ENCODE measurements at places on chromosomes 3 and 15.

GRCh38 chr3:60188803-60189202 is 1062.4 kb downstream of the FHIT start:
- no peak for DNase-seq

- DNase-seq: no peak
Measured at GRCh38 chr3:10140996-10141546, 507 bp upstream of the VHL start.

- DNase-seq: no peak
Measured at GRCh38 chr3:42827654-42828053, 18.4 kb downstream of the ACKR2 start.

- DNase-seq: no peak
Measured at GRCh38 chr3:59267021-59267420, 217.2 kb upstream of the CFAP20DC start.

DNA sequence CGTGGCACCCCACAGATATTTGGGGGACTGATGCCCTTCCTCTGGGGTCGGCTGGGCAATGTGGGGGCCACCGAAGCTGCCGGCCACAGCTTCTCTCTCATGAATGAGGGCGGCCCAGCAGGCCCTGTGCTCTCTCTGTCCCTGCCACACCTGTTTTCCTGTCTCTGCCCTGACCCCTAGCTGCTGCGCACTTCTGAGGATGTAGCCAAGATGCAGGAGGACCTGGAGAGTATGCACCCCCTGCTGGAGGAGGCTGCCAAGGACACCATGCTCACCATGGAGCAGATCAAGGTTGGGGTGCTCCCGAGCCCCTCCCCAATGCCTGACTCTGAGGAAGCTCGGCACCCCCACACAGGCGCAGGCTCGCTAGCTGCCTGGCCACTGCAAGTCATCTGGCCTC is 59.7 kb downstream of the SEMA3G start:
- DNase-seq: peak; percentile 23

DNA sequence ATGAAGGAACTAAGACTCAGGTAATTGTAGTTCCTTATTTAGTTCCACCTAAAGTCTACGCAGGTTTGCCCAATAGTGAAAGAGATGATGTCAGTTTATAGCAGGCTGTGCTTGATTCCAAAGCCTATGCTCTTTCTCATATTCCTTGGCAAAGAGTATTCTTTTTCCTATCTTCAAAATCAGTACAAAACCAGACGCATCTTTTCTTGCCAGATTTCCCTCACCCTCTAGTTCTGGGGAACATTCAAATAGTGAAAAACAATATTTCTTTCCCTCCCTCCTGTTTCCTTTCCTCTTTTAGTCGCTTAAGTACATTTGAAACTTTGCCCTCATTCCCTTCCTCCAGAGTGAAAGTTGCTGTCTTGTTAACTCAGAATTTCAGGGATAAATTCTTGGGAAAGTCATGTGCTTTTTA is 134.6 kb upstream of the PDZRN3 start:
- DNase-seq: no peak

DNA sequence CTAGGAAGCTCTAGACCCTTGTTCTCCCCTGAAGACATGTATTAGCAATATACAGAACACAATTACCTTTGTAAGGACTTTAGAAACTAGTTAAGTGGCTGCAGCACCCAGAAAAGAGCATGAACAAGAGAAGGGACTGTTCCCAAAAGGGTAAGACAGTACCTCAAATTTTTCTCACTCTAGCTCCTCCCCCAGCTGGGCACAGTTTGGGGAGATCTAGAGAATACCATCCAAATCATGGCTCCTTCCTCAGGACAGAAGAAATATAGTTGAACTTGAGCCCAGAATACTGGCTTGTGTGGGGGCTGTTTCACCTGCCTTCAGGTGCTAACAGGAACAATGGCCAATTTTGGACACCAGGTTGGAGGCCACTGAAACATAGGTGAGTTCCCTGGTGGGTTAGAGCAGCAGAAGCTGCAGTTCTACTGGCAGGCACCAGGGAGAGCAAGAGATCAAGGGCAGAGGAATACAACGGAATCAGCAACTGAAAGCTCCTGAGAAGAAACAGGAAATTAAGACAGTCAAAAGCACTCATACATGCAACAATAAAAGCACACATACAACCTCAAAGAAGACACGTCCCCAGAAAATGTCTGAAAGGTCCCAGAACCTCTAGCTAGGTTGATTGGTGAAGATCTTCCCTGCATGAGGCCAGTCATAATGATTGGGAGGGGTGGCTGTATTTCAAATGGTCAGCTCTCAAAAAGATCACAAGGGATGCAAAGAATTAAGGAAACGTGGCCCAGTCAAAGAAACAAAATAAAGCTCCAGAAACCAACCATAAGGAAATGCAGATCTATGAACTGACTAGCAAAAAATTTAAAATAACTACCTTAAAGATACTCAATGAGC is 104.9 kb upstream of the ASB14 start:
- DNase-seq: peak; percentile 71

- DNase-seq: no peak
Measured at GRCh38 chr15:50813089-50813488, 47.6 kb upstream of the SPPL2A start.

- no peak for DNase-seq
Measured at GRCh38 chr15:62799037-62799436, 243.5 kb upstream of the TPM1 start.

DNA sequence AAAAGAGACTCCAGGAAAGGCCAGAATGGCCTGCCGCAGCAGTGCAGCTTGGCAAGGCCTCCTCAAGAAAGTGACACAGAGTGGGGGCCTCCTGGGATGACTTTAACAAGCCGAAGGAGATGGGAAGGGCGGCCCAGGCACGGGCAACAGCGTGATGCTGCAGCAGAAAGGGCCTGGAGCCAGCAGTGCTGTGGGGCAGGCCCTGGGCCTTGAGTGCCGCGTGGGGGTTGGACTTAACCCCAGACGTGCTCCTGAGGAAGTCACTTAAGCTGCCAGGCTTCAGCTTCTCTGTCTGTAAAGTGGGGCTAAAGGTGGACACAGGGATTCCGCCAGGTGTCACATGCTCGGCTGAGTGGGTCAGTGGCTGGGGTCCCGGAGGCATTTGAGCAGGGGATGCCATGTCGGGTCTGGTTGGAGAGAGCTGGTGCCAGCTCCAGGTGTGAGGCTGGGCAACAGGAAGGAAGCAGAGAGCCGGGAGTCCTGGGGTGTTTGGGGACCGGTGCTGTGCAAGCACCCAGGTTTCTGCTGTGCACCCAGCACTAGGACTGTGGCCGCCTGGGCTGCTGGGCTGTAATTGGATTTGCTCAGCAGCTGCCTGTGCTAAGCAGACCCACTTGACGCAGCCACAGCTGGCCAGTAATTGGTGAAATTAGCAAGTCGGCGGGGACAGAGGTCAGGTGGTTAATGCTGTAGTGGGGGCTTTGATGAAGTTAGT is 7.8 kb downstream of the DNAJB8 start:
- DNase-seq: no peak

- DNase-seq: no peak
Measured at GRCh38 chr15:42058791-42059190, 35.6 kb downstream of the PLA2G4D start.

GRCh38 chr15:38897551-38897950 is 332.9 kb upstream of the RASGRP1 start:
- no peak for DNase-seq

- DNase-seq: no peak
Measured at GRCh38 chr15:49852756-49853155, 231.9 kb downstream of the DTWD1 start.

DNA sequence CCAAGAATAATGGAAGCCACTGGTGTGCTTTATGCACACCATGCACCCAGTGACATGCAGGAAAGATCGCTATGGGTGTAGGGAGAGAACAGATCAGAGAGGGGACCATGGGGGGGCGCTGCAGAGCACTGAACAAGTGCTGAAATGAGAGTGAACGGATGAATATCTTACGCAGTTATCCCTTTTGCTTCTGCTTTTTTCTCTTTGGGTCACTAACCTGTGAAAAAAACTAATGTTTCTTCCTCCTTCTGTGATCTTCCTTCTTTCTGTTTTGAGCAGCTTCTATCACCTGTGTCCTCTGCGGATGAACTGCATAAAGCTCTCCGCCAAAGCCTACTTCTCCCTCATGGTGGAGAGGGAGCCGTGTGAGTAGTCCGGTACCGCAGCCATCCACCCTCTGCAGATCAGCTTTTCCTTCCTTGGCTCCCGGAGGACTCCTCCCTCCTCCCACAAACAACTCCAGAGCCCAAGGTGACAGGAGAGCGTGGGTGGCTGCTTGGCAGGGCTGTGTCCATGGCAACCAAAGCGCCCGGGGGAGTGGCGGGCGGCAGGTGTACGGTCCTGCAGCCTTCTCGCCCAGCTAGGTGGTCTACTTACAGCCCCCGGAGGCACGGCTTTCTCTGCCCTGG is 106.2 kb downstream of the DGKG start:
- DNase-seq: no peak

GRCh38 chr3:186307594-186308221 is 54.3 kb downstream of the DGKG start:
- no peak for DNase-seq

- peak; percentile 56 for DNase-seq
Measured at GRCh38 chr15:98850961-98851572, 156.5 kb downstream of the PGPEP1L start.

DNA sequence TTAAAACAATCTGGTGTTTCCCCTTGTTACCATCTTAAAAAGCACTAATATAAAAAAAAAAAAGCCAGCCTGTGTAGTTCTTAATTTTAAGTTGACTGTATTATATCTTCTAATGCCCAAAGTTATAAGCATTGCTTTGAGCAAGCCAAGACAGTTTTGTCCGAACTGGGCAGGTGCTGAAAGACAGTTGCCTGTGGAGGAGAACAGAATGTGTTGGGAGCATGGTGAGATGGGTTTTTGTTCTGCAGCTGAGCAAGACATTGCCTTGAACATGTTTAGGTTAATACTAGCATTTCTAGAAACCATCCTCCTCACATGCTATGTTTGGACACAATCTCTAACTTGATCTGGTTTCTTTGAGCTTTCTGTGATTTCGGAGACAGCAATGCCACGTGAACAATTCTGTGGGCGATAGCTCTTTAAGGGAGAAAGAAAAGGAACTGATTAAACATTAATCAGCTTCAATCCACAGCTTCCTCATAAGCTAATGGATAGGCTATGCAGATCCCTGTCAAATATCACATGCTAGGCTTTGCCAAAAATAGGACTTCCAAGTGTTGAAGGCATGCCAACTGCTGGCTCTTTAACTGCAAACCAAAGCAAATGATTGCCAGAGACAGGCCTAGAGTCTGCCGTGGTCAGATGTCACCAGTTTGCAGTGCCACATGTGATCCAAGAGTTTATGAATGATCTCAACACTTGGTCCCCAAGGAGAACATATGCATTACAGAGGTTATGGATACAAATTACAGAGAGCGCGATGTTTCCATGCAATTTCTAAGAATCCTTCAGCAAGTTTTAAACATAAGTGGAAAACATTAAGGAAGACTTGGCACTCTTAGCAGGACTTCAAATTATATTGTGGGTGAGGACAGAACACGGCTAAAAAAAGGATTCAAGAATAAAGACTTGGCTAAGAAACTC is 428.1 kb downstream of the ROBO2 start:
- DNase-seq: no peak

- no peak for DNase-seq
Measured at GRCh38 chr3:193714523-193715137, 121.6 kb downstream of the OPA1 start.
